HT-29 (cell line): ENCODE measurements at places on chromosomes 5 and 9. TPM values are rescaled to one million over a fixed set of nuclear protein-coding genes. Genes with fewer than 3 reads are reported as not detected.

DNA sequence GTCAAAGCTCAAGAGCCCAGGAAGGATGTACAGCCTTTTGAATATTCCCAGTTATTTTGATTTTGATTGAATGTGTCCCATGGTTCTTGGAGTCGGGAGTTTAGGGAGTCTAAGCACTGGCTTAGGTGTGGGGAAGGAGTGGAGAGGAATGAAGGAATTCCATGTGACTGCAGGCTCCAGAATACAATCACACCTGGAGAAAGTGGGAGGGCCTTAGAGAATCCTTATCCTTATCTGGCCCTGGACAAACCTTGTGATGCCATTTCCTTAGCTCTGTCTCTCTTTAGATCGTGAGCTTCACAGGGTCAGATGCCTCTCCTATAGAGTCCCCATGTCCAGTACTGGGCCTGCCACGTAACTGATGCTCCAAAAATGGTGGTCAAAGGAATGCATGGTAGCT, 4.2 kb upstream of the EEIG1 start:
- DNase-seq = peak; percentile 1

DNA sequence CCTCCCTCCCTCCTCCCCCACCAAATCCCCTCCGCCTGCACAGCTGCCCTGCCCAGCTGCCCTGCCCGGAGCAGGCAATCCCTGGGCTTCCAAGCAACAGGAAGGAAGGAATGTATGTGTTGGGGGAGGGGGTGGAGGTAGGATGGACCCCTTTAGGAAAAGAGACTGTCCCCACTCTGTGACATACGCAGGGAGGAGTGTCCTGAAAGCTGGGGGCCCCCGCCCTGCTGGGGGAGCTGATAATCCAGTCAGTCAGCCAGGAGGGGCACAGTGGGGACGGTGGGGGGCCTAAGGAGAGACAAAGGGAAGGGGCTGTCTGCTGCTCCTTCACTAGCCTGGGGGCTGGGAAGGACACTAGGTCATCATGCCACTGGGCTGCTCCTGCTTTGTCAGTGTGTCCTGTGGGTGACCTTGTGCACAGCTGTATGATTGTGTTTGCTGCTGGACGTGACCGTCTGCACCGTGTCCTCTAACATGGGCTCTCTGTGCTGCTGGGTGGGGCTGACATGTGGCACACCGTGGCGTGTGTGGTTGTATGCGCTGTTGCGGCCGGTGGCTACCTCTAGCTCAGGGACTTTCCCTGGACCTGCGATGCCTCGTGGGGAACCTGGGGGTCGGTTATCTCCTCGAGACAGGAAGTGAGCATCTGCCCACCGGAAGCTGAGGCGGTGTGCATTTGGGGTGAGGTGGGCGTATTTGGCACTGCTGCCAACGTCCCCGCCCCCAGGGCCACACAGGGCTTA, 3.0 kb downstream of the N4BP3 start:
- DNase-seq = no peak

- DNase-seq = no peak
Measured at GRCh38 chr5:65668696-65669095, 43.9 kb downstream of the SHLD3 start.

GRCh38 chr9:93684806-93685543, 108.6 kb downstream of the PHF2 start:
- no peak for DNase-seq

GRCh38 chr5:39309534-39309933, 54.8 kb downstream of the C9 start:
- DNase-seq = no peak

NRARP gene
- 107 and 116 TPM in 2 replicates for total RNA-seq

CDX1 gene
- total RNA-seq = 3.9 and 6.6 TPM in 2 replicates

PDE6A gene
- not detected in 2 replicates for total RNA-seq
